ENCODE measurements at places on chromosomes 1 and 21.

GRCh38 chr1:234963904-234964702, 164.5 kb downstream of the TOMM20 start:
- DNase-seq, result no peak

GRCh38 chr1:174736831-174737230, 262.9 kb upstream of the CACYBP start:
- no peak for DNase-seq

DNA sequence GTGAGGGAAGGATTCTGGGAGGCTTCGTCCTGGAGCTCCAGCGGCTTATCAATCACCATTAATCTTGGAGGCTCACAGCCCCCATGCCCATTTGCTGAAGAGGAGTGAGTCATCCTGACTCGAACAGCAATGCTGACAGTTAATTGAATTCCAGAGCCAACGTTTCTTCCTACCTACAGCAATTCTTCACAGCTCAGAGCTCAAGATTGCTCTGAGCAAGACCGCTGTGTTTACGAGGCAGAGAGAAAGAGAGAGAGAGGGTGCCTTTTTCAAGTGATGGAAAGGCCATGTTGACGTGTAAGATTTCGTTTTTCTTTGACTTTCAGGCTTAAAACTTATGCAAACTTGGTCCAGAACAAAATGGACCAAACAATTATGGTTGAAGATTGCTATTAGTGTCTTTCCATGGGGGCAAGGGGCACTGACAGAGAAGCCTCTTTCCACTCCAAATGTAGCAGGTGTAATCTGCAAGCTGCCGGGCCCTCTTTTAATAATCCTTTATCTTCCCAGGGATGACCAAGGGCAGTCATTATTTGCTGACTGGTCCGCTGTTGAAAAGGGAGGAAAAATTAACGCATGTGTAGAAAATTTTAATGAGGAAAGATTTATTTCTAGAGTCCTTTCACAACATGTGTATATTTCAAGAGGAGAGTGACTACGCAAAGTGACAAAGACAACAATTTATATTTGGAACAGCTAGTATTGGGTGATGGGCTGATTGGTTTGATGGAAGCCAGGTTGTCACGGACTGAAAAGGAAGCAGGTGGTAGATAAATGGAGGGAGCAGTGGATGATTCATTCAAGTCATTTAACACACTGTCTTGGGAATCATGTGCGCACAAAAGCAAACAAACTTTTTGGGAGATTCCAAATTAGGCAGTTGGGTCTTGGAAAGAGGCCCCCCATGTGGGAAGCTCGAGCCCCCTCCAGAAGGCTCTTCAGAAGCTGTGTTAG, 136.1 kb upstream of the IRF2BP2 start:
- no peak for DNase-seq

DNA sequence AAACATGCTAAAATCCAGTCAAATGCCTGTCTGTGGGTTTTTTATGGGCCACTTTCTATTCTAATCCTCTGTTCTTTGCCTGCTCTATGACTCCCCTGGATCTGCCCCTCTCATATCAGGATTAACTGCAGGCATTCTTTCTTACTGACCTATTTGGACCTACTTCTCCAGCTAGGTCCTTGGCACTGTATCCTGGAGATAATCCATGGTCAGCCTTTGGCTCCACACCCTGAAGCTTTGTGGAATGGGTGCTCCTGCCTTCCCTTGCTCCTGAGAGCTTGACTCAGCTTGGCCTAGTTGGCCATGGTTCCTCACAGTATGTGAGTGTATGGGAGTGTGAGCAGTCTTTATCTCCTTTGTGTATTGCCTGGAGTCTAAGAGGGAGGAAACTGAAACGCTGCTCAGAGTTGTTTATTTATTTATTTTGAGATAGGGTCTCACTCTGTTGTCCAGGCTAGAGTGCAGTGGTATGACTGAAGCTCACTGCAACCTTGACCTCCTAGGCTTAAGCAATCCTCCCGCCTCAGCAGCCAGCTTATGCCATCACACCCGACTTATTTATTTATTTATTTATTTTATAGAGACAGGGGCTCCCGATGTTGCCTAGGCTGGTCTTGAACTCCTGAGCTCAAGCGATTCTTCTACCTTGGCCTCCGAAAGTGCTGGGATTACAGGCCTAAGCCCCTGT, 28.7 kb upstream of the CDC14A start:
- DNase-seq, result no peak

GRCh38 chr21:26374817-26375216, 198.3 kb downstream of the CYYR1 start:
- no peak for DNase-seq

- DNase-seq, result no peak
Observed at GRCh38 chr1:115531631-115532264, 110.0 kb upstream of the VANGL1 start.

DNA sequence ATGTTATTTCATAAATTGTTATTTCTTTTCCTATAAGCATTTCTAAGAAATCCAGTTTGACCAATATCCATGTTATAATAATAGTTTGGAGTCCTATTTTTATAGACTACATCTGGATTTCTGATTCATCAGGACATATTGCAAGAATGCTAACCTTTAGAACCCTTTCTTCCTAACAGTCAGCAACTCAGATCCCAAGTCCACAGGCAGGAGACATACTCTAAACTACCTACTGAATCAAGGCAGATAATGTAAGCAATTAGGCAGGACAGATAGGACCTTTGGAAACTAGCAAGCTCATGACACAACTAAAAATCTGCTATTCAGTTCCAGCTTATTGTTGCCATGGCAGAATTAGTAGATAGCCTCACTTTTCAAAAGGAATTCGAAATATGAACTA, 104.1 kb downstream of the DENND1B start:
- no peak for DNase-seq

DNA sequence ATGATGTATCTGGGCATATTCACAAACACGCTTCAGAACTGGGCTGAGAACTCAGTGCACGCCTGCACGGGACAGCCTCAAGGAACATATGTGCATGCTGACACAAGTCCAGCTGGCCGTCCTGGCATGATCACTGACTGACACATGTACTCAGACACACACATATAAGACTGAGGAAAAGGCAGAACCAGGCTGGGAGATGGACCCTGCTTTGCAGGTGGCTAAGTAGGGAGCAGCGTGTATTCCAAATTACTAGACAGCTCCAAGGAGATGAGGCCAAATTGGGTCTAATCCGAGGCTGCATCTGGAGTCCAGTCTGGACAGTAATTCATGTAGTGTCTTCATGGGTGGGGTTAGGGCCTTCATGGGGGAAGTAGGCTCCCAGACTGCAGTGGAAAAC, 41.4 kb upstream of the GJB5 start:
- no peak for DNase-seq

GRCh38 chr21:9758888-9759287, 762.5 kb upstream of the TPTE start:
- DNase-seq, result no peak

DNA sequence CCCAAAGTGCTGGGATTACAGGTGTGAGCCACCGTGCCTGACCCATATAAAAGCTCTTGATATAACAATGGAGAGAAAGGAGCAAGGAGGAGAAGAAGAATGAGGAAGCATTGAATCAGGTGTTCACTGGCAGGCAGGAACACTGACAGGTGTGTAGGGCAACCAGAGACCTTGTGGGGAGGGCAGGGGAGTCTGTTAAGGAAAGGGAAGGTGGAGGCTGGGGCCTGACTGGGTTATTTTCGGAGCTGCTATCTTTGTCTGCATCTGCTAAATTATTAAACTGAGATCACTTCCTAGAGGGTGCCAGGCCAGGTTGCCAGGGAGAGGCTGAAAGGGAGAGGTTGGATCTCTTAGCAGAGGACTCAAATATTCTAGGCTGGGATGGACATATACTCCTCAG, 6.8 kb upstream of the TRNP1 start:
- no peak for DNase-seq

DNA sequence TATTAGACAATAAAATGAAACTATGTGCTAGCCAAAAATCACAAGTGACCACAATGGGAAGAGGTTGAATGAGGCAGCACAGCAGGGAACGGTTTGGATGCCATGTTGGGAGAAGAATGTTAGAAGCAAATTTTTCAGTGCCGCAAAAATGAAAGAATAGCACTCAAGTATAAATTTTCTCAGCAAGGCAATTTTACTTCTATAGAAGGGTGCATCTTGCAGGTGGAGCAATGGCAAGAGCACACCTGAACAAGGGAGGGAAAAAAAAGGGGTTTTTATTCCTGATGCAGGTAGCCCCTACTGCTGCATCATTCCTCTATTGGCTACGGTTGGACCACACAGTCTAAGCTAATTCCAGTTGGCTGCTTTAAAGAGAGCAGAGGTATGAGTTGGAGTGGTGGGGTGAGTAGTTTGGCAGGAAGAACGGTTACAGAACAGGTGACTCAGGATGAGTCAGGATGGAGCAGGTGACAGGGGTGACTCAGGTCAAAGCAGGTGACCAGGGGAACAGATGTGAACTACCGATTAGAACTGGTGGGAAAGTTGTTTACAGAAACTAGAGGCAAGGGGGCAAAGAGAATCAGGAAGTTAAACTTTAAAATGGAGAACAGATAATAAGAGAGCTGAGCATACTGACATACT, 301.1 kb upstream of the NRIP1 start:
- no peak for DNase-seq

- no peak for DNase-seq
Observed at GRCh38 chr1:24386241-24386640, 27.3 kb downstream of the STPG1 start.

GRCh38 chr21:45443595-45444181, 38.7 kb downstream of the COL18A1 start:
- no peak for DNase-seq

Measured in CD4-positive, alpha-beta T cell treated with Interferon alpha-2 for 1 hour (primary cell).